Nephron progenitor cell (in vitro differentiated cells): ENCODE measurements at places on chromosomes 1 and 21.
A peak's percentile ranks its signal among the peaks of the same experiment; 100 is the strongest.

GRCh38 chr1:241730031-241730430, 78.0 kb downstream of the WDR64 start:
- H3K27ac ChIP-seq, result no peak overlapping the region
- no peak overlapping the region for H3K4me3 ChIP-seq
- H3K4me1 ChIP-seq, result no peaks in the 10 kb centered on the region
- no peaks in the 10 kb centered on the region for H3K27me3 ChIP-seq

GRCh38 chr1:9143250-9143649, 14.3 kb upstream of the GPR157 start:
- H3K27me3 ChIP-seq, result peaks cover 11% of the 10 kb centered on the region
- peaks cover 10% of the 10 kb centered on the region for H3K4me1 ChIP-seq
- no peak for DNase-seq
- no peak overlapping the region for H3K27ac ChIP-seq

GRCh38 chr1:118866330-118866729, 121.8 kb downstream of the TBX15 start:
- no peak overlapping the region for H3K4me3 ChIP-seq
- no peaks in the 10 kb centered on the region for H3K36me3 ChIP-seq
- H3K4me1 ChIP-seq, result peaks cover 7% of the 10 kb centered on the region
- peaks cover 4% of the 10 kb centered on the region for H3K27me3 ChIP-seq
- no peak overlapping the region for H3K27ac ChIP-seq

DNA sequence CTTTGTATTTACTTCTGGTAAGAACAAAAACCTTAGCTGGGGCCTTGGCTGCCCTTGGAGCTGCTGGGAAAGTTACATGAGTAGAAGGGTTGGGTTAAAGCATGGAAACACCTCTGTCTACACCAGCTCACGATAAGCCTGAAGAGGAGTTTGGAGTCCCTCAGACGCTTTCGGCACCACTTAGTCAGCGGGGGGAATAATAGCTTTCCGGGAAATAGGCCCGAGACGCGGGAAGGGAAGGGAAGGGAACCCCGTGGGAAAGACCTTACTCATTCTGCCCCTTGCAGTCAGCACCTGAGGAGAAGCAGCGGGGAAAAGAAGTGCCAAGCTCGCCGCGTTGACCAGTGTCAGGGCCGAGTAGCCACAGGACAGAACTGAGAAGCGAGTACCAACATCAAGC, 66.4 kb upstream of the PDE9A start:
- H3K4me1 ChIP-seq, result peaks cover 23% of the 10 kb centered on the region
- H3K27ac ChIP-seq, result peak overlapping the region; percentile 84
- no peak for DNase-seq
- no peaks in the 10 kb centered on the region for H3K36me3 ChIP-seq

DNA sequence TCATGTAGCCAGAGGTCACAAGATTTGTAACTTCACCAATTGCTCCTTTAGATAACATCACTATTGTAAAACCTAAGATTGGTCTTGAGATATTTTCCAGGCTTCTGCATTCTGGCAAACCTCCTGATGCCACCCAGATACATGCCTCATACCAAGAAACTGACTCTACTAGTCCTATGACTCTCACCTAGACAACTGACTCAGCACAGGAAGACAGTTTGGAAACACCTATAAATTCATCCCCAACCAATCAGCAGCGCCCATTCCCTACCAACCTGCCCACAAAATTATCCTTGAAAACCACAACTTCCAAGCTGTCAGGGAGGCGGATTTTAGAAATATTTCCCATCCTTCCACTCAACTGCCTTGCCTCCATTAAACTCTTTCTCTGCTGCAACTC, 2.6 kb downstream of the NME7 start:
- H3K27me3 ChIP-seq, result no peaks in the 10 kb centered on the region
- no peak for DNase-seq
- H3K4me3 ChIP-seq, result peak overlapping the region; percentile 24
- H3K27ac ChIP-seq, result no peak overlapping the region
- H3K4me1 ChIP-seq, result peaks cover 3% of the 10 kb centered on the region

- H3K27me3 ChIP-seq, result peaks cover 2% of the 10 kb centered on the region
- H3K4me1 ChIP-seq, result peaks cover 75% of the 10 kb centered on the region
- peaks cover 24% of the 10 kb centered on the region for H3K36me3 ChIP-seq
- peak; percentile 96 for DNase-seq
- H3K27ac ChIP-seq, result peak within 1 kb of the TSS; percentile 99
These were observed at the start of gene SSBP3 for GRCh38 chr1:54406339-54407153. Gene SSBP3 (minus strand): TSS chr1:54406394.

DNA sequence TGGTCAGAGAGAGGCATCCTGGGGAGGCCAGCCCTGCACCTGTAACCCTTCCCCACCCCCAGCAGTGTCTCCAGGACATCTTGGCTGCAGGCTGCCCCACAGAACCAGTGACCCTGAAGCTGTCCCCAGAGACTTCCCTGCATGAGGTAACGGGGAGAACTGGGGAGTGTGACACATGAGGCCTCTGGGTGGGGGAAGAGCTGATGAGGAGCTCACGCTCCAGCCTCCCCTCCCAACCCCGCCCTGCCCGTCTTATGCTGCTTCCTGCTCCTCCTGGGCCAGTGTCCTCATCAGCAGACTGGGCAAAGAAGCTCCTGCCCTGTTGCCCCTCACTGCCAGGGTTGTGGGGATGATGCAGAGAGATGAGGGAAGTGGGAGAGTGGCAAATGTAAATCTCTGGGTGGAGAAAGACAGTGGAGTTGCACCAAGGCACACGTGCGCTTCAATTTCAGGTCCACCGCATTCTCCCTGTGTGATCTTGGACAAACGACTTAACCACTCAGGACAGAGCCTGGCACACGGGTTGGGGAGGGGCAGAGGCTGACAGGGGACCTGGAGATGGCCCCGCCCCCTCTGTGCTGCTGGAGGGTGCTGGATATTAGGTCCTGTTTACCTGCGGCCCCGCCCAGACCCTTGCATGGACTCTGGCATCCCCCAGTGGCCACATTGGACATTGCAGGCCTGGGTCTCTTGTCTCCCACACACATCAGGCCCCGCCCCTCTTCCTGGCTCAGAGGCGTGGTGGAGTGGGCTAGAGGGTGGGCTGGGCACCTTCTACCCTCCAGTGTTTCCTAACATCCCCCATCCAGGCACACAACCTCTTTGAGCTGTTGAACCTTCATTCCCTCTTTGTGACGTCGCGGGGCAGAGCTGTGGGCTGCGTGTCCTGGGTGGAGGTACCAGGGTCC, 12.3 kb downstream of the CLCNKB start:
- H3K27ac ChIP-seq, result no peak overlapping the region
- peaks cover 16% of the 10 kb centered on the region for H3K27me3 ChIP-seq
- peaks cover 8% of the 10 kb centered on the region for H3K4me1 ChIP-seq
- peak; percentile 98 for DNase-seq
- no peaks in the 10 kb centered on the region for H3K36me3 ChIP-seq
- no peak overlapping the region for H3K4me3 ChIP-seq

- H3K27me3 ChIP-seq, result peaks cover 15% of the 10 kb centered on the region
- H3K4me3 ChIP-seq, result no peak overlapping the region
- peaks cover 29% of the 10 kb centered on the region for H3K4me1 ChIP-seq
- no peak for DNase-seq
- H3K36me3 ChIP-seq, result no peaks in the 10 kb centered on the region
These were observed 29.9 kb upstream of the EPHA8 start for GRCh38 chr1:22533244-22533895.

GRCh38 chr1:41514381-41514780, 29.9 kb upstream of the EDN2 start:
- peaks cover 13% of the 10 kb centered on the region for H3K27me3 ChIP-seq
- no peak overlapping the region for H3K4me3 ChIP-seq
- H3K27ac ChIP-seq, result no peak overlapping the region
- DNase-seq, result no peak
- no peaks in the 10 kb centered on the region for H3K36me3 ChIP-seq
- peaks cover 19% of the 10 kb centered on the region for H3K4me1 ChIP-seq

DNA sequence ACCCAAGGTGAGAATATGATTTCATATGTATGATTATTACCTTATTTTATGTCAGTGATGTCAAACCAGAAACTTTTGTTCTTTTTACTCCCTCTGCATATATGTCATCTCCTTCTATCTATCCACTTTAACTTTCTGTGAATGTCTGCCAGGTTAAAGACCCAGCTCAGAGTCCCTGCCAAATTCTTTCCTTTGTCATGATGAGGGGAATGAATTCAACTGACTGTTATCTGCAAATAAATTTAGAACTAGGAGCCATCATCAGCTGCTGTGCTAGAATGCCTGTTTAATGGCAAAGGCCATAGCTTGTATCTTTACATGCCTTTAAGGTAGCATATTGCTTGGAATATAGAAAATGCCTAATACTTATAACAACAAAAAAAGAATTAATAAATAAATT, 815.6 kb upstream of the NEGR1 start:
- H3K4me3 ChIP-seq, result no peak overlapping the region
- DNase-seq, result no peak
- H3K27me3 ChIP-seq, result no peaks in the 10 kb centered on the region
- H3K36me3 ChIP-seq, result no peaks in the 10 kb centered on the region
- no peak overlapping the region for H3K27ac ChIP-seq
- H3K4me1 ChIP-seq, result no peaks in the 10 kb centered on the region

DNA sequence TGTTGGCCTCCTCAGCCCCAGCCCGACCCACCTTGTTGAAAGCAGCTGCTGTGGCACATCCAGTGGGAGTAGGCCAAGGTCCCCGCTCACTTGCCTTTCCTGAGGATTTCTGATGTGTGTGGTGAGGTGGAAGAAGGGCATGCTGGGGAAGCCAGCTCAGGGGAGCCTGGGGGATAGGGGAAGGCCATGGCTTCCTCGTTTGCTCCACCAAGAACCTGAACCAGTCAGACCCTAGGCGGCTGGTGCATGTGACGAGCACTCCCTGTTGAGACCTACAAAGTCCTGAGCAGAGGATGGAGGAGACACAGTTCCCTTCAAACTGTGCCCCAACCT, 38.0 kb upstream of the SLC30A1 start:
- H3K36me3 ChIP-seq, result no peaks in the 10 kb centered on the region
- no peak overlapping the region for H3K27ac ChIP-seq
- peaks cover 18% of the 10 kb centered on the region for H3K4me1 ChIP-seq
- no peak overlapping the region for H3K4me3 ChIP-seq
- peaks cover 13% of the 10 kb centered on the region for H3K27me3 ChIP-seq

GRCh38 chr1:100575406-100575805, 37.5 kb downstream of the GPR88 start:
- no peaks in the 10 kb centered on the region for H3K4me1 ChIP-seq
- no peak overlapping the region for H3K4me3 ChIP-seq
- H3K27ac ChIP-seq, result no peak overlapping the region
- DNase-seq, result no peak
- peaks cover 8% of the 10 kb centered on the region for H3K36me3 ChIP-seq
- H3K27me3 ChIP-seq, result peaks cover 9% of the 10 kb centered on the region

DNA sequence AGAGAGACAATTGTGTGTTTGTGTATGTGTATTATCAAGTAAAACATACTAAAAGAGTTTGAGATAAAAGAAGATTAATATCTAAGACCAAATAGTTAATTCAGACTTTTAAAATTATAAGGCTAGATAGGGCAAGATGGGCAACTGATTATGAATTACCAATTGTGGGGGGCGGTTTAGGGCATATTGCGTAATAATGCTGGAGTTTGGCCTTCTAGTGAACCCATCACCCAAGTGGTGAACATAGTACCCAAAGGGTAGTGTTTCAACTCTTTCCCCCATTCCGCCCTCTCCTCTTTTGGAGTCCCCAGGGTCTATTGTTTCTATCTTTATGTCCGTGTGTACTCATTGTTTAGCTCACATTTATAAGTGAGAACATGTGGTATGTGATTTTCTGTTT, 55.4 kb downstream of the FRRS1 start:
- no peak overlapping the region for H3K4me3 ChIP-seq
- no peak overlapping the region for H3K27ac ChIP-seq
- H3K27me3 ChIP-seq, result no peaks in the 10 kb centered on the region
- no peaks in the 10 kb centered on the region for H3K4me1 ChIP-seq

DNA sequence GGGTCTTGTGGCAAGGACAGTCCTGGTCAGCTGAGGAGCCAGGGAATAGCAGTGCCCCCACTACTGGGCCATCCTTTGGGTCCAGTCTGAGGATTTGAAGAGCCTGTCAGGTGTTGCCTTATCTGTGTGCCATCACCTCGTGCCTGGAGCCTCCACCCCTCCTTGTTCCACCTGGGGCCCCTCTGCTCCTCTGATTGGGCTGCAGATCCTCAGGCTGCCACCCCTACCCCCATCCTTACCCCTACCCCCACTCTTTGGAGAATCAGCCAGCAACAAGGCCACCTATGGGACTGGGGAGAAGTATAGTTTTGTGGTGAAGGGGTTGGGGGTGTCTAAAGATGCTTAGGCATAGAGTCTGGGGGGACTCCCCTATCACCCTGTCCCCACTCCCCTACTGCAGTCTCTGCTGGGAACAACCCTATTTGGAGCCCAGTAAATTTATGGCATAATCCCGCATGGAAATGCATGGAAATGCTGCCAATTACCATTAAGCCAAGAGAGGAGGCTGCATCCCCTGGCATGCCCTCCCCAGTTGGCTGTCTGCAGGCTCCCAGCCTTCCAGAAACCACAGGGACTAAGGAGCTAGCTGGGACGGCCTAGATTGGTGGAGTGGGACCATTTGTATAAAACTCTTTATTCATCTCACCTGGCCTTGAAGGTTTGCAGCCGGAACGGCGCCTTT, 142.7 kb upstream of the CSF3R start:
- H3K36me3 ChIP-seq, result no peaks in the 10 kb centered on the region
- no peak for DNase-seq
- H3K27ac ChIP-seq, result peak overlapping the region; percentile 41

GRCh38 chr1:6546326-6546725, 8.0 kb downstream of the NOL9 start:
- DNase-seq, result no peak
- peaks cover 63% of the 10 kb centered on the region for H3K36me3 ChIP-seq
- no peaks in the 10 kb centered on the region for H3K4me1 ChIP-seq
- no peaks in the 10 kb centered on the region for H3K27me3 ChIP-seq
- peak overlapping the region; percentile 16 for H3K27ac ChIP-seq

DNA sequence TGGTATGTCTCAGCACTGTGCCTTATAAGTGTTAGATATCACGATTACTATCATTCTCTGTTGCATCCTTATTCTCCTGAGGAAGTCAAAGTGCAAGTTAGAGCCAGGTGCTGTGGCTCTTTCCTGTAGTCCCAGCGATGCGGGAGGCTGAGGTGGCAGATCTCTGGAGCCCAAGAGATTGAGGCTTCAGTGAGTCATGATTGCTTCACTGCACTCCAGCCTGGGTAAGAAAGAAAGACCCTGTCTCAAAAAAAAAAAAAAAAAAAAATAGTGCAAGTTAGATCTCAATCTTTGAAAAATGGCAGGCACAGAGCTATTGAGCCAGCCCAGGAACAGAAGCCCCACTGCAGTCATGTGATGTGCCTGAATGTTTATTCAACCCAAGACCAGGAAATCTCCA, 147.8 kb upstream of the POGK start:
- no peak overlapping the region for H3K27ac ChIP-seq
- DNase-seq, result no peak
- H3K4me3 ChIP-seq, result no peak overlapping the region
- H3K36me3 ChIP-seq, result no peaks in the 10 kb centered on the region
- H3K4me1 ChIP-seq, result no peaks in the 10 kb centered on the region
- H3K27me3 ChIP-seq, result peaks cover 4% of the 10 kb centered on the region

DNA sequence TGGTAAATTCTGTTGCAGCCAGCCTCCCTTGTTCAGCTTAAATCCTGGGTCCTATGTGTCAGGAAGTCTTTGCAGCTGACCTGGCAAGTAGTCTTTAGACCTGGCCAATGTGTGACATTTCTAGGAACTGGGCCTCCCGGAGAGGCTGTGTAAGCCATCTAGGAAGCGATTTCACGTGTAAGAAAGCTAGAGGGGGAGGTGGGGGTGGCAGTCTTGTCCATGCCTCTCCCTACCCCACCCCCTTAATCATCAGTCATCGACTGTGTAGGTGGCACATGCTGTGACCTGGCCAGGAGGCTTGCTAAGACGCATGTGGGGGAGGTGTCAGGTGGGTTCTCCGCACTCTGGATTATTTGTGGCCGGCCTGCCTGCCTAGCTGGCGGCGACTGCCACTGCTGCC, 8.4 kb downstream of the C1orf226 start:
- H3K4me3 ChIP-seq, result no peak overlapping the region
- peaks cover 14% of the 10 kb centered on the region for H3K27me3 ChIP-seq
- DNase-seq, result no peak
- no peak overlapping the region for H3K27ac ChIP-seq
- peaks cover 37% of the 10 kb centered on the region for H3K4me1 ChIP-seq
- H3K36me3 ChIP-seq, result no peaks in the 10 kb centered on the region
